ENCODE measurements at places on chromosomes 2 and 18.

- DNase-seq, result no peak
Observed at GRCh38 chr2:13046557-13047165, 329.9 kb downstream of the TRIB2 start.

DNA sequence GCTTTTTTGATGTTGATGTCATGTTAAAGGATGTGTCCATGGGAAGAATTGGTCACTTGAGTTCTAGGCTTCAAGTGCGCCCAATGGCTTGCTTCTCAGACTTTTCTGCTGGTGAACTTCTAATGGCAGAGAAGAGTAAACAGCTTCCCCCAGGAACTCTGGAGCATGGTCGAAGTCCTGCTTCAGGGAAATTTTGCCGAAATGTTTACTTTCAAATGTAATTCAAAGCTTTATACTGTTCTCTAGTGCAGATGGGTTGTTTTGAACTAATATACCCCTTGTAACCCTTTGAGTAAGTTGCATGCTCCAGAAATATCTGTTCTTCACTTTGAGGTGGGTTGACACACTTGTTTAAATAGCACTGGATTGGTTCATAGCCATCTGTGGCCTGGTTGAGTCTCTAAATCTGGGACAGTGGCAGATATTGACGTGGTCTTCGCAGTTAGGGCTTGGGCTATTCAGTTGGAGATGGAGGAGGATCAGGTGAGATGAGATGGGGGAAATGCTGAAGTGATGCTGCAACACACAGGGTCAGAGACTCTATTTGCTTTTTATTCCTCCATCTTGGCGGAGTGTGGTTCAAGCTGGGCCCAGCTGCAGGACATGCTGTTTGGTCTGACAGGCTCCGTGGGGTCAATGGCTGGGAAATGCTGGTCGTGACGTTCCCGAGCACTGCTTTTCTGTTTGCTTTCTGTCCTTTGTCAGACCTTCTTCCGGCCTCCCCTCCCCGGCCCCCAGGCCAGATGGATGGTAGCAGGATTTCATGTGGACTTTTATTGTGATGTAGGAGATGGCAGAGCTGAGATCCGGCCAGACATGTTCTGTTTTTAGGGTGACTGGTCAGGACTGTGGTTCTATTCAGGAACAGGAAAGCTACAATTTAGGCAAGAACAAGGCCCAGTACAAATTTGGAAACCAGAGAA lies 35.9 kb downstream of the MYO1B start:
- no peak for DNase-seq

DNA sequence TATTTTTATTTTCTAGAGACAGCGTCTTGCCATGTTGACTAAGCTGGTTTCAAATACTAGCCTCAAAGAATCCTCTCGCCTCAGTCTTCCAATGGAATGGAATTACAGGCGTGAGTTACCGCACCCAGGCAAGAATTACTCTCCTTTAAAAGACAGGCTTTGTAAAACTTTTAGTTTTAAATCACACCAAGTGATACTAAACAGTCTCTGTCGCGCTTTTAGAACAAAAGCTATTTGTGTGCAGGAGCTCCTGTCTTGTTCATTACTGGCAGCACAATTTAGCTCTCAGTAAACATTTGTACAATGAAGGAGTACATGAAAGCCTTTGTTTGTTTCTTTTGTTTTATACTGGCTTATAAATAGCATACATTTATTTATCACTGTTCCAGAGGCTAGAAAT lies 1719.2 kb upstream of the PIK3C3 start:
- no peak for DNase-seq

DNA sequence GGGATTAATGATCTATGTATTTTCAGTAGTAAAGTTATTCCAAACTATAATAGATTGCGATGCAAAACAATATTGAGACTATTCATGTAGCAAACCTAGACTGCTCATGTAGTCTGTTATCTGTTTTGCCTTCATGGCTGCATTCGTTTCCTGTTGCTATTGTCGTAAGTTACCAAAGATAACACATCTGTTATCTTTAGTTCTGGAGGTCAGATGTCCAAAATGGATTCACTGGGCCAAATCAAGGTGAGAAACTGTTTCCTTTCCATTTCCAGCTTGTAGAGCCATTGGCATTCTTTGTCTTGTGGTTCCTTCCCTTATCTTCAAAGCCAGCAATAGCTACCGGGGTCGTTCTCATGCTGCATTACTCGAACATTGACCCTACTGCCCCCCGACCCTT lies 20.9 kb downstream of the ITGAV start:
- DNase-seq, result no peak

GRCh38 chr2:9306911-9307310 lies 100.3 kb downstream of the ASAP2 start:
- no peak for DNase-seq

DNA sequence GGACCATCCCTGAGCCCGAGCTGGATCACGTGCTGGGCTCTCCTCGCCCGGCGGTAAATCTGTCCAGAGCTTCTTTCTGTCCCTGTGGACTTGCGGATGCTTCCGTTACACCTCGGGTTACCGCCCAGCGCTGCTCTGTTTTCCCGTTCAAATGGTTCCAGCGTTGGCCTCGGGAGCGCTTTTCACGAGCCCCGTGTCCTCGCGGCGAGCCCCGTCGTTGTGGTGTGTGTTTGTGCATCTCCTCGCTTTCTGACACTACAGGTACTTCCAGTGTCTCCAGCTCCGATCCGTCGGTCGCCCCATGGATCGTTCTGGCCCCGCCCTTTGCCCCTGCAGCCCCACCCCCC lies 77.4 kb downstream of the RTP5 start:
- DNase-seq, result no peak

- DNase-seq, result peak; percentile 21
Observed at GRCh38 chr18:13577091-13577697, 149.2 kb downstream of the FAM210A start.

DNA sequence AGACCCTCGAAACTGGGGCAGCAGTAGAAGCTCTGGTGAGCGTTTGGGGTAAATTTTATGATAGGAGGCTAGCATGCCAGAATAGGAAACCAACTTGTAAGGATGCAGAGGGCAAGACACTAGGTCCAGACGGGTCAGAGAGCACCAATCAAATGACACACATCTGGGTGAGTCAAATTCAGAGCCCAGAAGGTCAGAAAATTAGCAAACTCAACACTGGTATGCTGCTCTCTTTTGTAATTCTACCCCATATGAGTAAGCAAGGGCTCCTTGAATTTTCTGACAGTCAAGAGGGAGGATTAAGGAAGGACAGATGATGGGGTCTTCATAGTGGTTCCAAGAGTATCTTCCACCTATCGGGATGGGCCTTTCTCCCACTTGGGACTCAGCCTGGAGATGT lies 209.8 kb downstream of the BCL2 start:
- DNase-seq, result no peak

DNA sequence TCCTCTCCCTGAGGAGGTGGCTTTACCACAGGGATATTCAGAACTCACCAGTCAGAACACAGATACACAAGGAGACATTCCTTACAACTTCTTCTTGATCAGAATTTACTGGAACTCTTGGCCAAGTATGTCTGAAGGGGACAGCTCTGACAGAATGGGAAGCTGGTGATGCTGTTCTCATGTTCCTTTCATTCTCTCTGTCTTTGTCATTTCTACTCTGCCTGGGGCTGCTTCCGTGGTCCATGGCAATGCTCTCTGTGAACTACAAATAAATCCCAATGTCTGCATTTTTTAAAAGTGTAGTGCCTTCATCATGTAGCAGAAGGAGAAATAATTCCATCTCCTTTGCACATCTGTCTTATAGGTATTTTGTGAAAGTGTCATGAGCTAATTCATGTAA lies 730.3 kb downstream of the CNTNAP5 start:
- DNase-seq, result no peak

DNA sequence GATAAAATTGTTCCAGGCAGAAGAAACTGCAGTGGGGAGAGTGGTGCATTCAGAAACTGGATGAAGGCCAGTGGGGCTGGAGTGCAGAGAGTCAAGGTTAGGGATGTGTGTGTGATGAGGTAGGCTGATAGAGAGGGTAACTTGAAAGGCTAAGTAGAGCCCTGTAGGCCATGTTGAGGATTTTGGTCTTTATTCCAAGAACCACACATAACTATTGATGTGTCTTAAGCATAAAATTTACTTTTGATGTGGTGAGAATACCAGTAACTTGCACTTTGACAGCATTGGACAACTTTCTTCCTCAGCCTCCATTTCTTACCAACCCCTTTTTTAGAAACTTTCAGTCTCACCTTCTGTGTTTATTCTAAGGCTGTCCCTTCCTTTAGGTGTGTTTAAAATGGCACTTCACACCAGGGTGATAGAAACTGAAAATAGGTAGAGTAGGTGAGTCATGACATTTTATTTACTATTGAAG lies 22.6 kb downstream of the MTX2 start:
- DNase-seq, result no peak

DNA sequence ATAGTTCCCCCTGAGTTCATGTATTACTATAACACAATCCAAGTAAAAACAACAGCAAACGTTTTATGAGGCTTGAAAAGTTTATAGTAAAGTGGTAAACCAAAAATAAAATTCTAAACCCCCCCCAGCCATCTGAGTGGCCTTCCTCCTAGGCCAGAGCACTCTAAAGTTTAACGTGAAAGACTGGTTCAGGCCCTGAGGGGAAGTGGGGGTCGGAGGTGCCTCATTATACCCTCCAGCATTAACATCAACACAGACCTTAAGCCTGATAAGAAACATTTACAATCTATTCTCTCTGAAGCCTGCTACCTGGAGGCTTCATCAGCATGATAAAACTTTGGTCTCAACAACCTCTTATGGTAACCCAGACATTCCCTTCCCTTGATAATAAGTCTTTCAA lies 29.0 kb upstream of the CNGA3 start:
- DNase-seq, result no peak

- no peak for DNase-seq
Observed at GRCh38 chr2:236688157-236688556, 118.5 kb downstream of the ACKR3 start.

- no peak for DNase-seq
Observed at GRCh38 chr18:34847408-34847807, 137.3 kb downstream of the DTNA start.

DNA sequence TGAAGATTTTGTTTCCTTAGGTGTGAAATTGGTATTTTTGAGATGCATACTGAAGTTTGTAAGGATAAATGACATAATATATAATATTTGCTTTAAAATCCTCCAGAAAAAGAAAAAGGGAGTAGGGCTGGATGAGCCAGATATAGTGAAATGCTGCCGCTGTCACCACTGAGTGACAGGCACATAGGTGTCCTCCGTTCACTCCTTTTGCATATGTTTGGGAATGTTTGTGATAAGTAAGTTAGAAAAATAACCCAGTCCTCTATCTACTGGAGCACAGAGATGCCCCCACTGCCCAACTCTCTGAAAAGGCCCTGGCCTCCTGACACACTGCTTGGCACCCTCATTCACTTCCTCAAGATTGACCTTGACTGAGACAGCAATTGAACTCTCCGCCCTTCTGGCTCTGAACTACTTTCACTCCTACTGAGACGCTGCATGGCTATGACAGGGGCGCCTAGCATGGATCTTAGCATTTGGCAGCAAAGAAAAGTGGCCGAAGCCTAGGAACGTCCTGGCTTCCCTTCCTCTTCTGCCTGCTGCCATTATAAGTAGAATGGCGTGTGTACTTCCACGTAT lies 10.1 kb downstream of the ID2 start:
- DNase-seq, result no peak

- DNase-seq, result no peak
Observed at GRCh38 chr2:234479465-234479864, 17.4 kb downstream of the ARL4C start.

GRCh38 chr2:69791045-69791444 lies 38.4 kb upstream of the GMCL1 start:
- DNase-seq, result no peak

All from stimulated activated CD4-positive, alpha-beta T cell treated with anti-CD3 and anti-CD28 coated beads, Interleukin-15, amount 100 ng/mL, for 1 hour (primary cell).